ENCODE measurements at places on chromosomes 3 and 15.
A peak's percentile ranks its signal among the peaks of the same experiment; 100 is the strongest.

GRCh38 chr3:128352326-128352725, 114.4 kb downstream of the DNAJB8 start:
- DNase-seq: no peak

- no peak for DNase-seq
Measured at GRCh38 chr15:101288905-101289513, 6.0 kb downstream of the SNRPA1 start.

- DNase-seq: no peak
Measured at GRCh38 chr3:127556565-127556964, 34.0 kb downstream of the TPRA1 start.

GRCh38 chr3:109346770-109347295, 9.5 kb upstream of the DPPA4 start:
- DNase-seq: no peak

DNA sequence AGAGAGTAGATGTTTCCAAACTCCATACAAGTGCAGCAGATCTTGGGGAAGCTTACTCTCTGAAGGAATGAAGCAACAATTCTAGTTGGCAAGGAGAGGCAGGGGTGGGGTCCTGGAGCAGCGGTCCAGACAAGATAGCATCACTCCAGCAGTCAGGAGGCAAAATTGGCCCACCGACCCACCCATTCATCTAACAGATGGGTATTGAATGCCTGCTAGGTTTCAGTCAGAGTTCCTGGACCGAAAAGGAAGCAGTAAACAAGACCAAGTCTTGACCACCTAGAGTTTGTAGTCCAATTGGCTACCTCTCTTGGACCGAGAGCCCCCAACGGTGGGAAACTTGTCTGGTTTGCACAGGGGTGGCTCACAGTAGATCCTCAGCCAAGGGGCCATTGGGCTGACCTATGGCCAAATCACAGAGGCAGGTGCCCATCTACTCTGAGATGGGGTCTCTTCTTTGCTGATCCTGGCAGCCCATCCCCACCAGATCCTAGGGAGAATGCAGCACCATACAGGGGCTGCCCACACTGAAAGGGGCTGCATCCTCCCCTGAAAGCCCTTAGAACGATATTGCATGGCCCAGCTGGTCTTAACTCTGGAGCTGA, 74.3 kb downstream of the CORO2B start:
- DNase-seq: no peak

GRCh38 chr3:33115024-33115768, 1.4 kb downstream of the CRTAP start:
- DNase-seq: peak; percentile 74

DNA sequence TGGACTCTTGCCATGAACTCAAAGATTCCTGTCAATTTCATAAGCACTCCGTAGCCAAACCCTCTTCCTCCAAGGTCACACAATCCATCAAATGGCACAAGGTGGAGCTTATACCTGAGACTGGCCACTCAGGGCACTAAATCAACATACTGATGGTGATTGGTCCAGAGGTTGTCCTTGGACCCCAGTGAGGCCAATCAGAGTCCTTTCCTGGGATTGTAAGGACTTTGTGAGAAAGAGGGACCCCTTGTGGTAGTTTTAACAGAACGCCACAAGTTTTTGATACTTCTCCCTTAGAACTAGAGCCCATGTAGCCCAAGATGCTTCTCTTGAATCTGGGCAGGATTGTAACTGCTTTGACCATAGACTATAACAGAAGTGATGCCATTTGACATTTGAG, 44.4 kb upstream of the LARS2 start:
- no peak for DNase-seq

GRCh38 chr3:139303216-139303615, 40.6 kb upstream of the MRPS22 start:
- DNase-seq: no peak

DNA sequence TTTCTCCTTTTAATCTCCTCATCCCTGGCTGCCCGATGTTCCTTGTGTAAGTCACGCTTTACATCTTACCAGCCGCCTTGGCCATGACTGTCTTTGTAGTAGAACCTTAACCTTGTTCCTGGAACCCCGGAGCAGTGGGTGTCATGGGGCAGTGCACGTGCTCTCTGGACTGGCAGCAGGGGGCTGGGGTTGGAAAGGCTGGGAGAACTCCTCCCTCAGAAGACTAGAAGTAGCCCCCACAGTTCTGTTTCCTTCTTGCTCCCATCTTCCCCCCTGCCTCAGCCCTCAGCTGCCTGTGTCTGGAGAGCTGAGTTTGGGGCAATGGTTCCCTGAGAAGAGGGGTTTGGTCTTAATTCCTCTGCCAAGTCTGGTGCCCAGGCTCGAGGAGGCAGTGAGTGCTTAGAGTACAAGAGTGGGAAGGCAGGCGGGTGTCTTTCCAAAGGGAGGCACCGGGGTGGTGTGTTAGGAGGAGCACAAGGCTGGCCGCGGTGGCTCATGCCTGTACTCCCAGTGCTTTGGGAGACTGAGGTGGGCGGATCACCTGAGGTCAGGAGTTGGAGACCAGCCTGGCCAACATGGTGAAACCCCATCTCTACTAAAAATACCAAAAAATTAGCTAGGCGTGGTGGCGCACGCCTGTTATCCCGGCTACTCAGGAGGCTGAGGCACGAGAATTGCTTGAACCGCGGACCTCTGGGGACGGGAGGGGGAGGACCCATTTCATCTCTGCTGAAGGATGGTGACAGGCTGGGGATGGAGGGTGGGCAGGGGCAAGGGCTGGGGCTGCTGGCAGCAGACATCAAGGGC, 100.4 kb downstream of the VGLL4 start:
- DNase-seq: no peak

GRCh38 chr3:117141812-117142211, 432.2 kb downstream of the TUSC7 start:
- no peak for DNase-seq

- no peak for DNase-seq
Measured at GRCh38 chr3:30638685-30639412, 32.4 kb downstream of the TGFBR2 start.

DNA sequence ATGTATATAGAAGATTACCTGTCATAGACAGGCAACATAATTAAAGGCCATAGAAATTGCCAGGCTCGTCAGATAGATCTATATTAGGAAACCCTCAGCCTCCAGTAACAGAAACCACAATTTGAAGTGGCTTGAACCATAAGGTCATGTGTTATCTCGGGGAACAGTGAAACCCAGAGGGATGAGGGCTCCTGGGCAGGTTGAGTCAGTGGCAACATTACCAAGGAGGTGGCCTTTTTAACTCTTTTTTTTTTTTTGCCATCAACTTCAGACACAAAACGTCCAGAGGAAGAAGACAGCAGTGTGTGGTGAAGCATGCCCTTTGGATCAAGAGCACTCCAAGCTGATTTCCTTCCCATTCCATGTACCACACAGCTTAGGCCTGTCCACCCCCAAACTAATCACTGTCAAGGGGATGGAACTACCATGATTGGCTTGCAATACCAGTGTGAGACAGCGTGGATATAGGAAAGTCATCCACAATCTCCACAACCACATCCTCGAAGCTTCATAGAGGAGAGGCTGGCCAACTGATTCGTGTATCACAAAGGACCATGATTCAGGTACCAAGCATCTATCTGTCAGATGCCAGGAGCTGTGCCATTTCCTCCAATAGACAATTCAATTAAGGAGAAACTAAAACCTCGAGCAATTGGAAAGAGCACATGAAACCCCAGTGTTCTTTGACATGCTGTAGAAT, 999 bp upstream of the KIF7 start:
- no peak for DNase-seq

- DNase-seq: no peak
Measured at GRCh38 chr15:75966073-75966472, 46.2 kb downstream of the NRG4 start.

- no peak for DNase-seq
Measured at GRCh38 chr15:80911821-80912220, 77.8 kb downstream of the MESD start.

Data from skeletal muscle cell (primary cell).